Heart left ventricle (tissue), 16 donors: ENCODE measurements at places on chromosomes 7 and 10.

DNA sequence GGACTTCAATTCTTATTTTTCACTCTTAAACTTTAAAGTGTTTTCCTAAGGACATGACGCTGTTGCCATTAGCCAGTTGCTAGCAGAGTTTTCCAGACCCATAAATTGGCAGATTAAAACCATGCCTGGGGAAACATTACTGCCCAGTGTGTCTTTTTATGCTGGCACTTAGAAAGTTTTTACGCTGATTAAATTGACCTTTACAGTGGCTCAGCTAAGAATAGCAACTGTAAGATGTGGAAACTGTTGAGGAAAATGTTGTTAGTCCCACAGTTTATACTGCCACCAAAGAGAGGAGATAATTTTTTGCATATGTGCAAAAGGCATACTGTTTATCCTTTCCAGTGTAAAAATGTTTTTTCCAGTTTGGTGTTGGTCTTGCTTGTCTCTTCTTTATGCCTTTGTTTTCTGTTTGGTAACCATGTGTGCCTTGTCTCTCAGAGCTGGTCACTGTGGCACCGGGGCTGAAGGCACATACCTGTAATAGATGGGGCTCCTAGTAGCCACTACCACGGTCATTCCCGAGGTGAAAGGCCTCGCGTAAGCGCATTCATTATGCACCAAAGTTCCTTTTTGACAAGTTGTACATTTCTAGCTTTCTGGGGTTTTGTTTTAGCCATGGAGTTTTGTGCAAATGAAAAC lies 45.3 kb downstream of the CYP17A1 start:
- peaks cover 59% of the 10 kb centered on the region for H3K4me1 ChIP-seq
- no peak overlapping the region for H3K4me3 ChIP-seq
- DNase-seq: no peak

DNA sequence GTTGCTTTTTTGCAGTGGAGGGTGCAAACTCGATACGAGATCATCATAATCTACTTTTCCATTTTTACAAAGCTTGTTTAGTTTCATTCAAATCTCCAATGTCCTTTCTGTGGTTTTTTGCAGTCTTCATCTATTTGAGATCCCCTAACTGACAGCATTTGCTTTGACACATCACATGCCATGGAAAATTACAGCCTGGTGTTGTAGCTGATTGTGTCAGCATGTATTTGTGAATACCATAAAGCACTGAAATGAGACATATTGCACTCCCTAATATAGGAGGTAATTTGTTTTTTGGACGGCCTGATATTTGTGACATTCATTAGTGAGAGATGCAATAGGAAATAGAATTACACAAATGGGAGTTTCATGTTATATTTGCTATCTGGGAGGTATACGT lies 620.8 kb downstream of the KCNMA1 start:
- no peaks in the 10 kb centered on the region for H3K27me3 ChIP-seq
- no peak overlapping the region for H3K27ac ChIP-seq
- H3K4me3 ChIP-seq: no peak overlapping the region
- DNase-seq: no peak
- H3K36me3 ChIP-seq: no peaks in the 10 kb centered on the region

- H3K27me3 ChIP-seq: no peaks in the 10 kb centered on the region
- H3K27ac ChIP-seq: no peak overlapping the region
Observed at GRCh38 chr7:121572615-121573014, 176.5 kb upstream of the FAM3C start.

- no peaks in the 10 kb centered on the region for H3K27me3 ChIP-seq
- no peaks in the 10 kb centered on the region for H3K36me3 ChIP-seq
- H3K27ac ChIP-seq: no peak overlapping the region
- H3K4me3 ChIP-seq: no peak overlapping the region
Observed at GRCh38 chr10:73340121-73340520, 18.5 kb downstream of the CFAP70 start.

DNA sequence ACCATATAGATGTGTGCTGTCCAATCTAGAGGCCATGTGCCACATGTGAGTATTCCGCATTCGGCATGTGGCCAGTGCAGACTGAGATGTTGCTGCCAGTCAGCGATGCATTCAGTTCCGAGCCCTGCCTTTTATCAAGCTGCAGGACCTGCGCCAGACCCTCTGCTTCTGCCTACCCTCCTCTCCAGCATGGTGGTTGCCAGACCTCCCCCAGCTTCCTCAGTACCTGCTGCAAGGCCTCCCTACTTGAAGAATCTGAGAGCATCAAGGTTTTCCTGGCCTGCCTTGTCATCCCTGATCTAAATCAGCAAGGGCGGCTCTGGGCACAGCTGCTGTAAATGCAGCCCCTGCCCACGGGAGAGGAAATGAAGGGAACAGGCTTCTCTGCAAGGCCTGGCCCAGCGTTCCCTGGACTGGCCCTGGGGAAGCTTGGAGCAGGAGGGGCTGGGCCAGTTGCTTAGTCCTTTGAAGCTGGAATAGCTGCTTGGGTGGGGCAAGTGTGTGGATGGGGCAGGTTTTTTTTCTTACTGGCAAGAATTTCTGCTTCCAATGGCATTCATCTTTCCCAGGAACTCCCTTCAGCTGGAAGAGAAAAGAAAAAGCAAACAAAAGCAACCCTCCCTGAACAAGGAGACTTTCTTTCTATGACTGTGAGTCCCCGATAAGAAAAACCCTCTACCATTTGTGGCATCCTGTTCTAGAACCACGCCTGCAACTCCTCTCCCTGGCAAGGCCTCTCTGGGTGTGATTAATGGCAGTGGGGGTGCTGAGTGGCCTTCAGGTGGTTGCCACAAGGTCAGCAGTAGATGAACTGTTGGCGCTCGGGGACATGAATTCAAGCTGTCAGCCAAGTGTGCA lies 93.0 kb downstream of the NHLRC2 start:
- peaks cover 12% of the 10 kb centered on the region for H3K4me1 ChIP-seq
- peak; percentile 57 for DNase-seq
- no peaks in the 10 kb centered on the region for H3K27me3 ChIP-seq

DNA sequence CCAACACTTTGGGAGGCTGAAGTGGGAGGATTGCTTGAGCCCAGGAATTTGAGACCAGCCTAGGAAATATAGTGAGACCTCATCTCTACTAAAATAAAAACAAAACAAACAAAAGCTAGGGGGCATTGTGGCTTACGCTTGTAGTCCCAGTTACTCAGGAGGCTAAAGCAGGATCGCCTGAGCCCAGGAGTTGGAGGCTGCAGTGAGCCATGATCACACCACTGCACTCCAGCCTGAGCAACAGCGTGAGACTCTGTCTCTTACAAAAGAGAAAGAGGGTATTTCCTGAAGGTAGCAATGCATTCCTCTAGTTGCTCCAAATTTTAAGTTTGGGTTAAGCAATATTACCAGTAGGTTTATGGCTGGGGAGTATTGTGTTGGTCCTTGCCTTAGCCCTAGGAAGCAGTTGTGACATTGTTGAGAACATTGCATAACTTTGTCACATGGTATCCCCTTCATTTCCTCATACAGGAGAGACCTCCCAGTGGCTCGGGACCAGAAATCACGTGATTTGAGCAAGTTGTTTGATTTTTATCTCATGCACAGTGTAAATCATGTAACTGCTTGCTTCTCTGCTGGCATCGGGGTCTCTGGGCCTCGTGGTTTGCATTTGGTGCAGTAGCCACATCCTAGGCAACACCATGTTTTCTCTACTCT lies 23.3 kb upstream of the SMARCD3 start:
- DNase-seq: no peak
- H3K27me3 ChIP-seq: no peaks in the 10 kb centered on the region

DNA sequence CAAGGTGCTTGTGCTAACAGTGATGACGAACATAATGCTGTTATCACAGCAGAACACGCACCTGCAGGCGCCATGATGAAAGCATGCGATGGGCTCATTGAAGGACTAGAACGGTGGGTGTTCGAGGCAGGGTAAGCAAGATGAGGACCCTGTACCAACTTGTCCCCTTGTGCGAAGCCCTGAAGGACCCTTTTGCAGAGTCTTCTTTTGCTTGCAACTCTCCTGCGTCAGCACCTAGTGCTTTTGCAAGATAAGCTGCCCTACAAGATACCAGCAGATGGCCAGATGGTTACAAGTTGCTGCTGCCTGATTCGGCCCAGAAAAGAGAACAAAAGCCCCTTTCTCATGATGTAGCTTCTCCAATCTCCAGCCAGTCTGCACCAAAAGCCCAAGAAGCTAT lies 4.2 kb upstream of the IL15RA start:
- no peak for DNase-seq
- no peak overlapping the region for H3K4me3 ChIP-seq
- H3K27ac ChIP-seq: no peak overlapping the region
- H3K36me3 ChIP-seq: no peaks in the 10 kb centered on the region
- H3K27me3 ChIP-seq: no peaks in the 10 kb centered on the region

DNA sequence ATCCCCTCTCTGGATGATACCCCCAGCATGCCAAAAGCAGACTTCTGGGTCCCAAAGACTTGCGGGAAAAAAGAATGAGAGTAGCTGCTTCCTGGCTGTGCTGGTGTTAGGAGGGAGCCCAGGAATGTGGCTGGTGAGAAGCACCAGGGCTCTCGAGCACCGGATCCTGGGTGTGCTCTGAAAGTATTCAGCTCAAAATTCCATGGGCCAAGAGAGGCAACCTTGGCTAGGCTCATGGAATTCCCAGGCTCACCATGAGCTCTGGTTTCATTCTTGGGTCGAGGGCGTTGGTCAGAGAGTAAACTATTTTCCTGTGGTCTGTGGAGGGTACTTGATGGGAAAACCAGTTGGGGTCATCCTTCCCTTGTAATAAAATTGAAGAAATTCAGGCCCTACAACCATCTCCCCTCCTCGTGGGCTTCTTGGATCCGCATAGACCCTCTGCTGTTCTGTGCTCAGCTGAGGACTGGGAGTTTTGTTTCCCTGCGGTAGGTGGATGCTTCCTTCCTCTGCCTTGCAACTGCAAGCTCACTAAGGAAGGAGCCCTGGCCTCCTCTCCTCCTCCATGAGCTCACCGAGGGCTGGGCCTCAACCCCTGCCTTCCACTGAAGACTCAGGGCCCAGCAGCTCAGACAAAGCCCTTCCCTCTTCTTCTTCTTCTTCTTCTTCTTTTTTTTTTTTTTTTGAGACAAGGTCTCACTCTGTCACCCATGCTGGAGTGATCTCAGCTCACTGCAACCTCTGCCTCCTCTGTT lies 34.5 kb upstream of the AQP1 start:
- DNase-seq: peak; percentile 35
- H3K4me3 ChIP-seq: no peak overlapping the region
- H3K27ac ChIP-seq: peak overlapping the region; percentile 47
- no peaks in the 10 kb centered on the region for H3K36me3 ChIP-seq
- H3K27me3 ChIP-seq: no peaks in the 10 kb centered on the region

DNA sequence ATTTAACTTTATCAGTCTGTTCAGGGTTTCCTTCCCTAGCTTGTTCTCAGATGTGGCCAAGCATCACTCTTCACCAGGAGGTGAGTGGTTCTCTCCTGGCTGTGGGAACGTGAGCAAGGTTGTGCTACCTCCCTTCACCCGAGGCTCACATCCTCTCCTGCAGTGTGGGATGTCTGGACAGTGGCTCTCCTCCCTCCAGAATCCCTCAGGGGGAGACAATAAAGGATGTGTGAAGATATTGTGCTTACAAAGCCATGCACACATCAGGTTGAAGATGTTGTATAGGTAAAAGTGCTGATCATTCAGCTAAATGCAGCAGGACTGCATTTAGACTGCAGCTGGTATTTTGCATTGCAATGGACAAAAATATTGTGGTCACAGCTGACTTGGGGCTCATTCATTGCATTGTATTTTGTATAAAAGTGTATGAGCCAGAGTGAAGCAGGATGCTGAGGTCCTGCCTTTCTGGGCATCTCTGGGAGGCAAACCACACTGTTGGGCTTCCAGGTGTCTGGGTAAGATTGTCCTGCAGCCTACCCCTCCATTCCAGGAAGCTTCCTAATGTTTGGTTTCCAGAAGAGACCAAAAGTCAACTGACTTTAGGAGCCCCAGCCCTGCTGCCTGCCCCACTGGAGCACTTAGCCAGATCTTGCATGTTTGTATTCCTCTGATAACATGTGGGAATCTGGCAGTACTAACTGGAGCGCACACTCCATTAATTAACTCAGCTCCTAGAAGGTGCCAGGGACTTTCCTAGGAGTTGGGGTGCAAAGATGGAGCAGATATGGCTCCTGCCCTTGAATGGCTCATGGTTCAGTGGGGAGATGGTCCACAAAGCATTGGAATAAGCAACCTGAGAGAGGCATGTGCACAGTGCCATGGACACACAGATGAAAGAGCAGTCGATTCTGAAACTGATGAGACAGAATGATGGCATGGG lies 292.5 kb upstream of the ZNF32 start:
- DNase-seq: no peak
- no peaks in the 10 kb centered on the region for H3K27me3 ChIP-seq
- H3K4me3 ChIP-seq: no peak overlapping the region
